ENCODE measurements at places on chromosomes 7 and 10. TPM values are rescaled to one million over a fixed set of nuclear protein-coding genes. Genes with fewer than 3 reads are reported as not detected.

Gene TAS2R4
- 1.1 TPM for polyA plus RNA-seq

Gene SPAM1
- polyA plus RNA-seq: not detected

Gene LRRC17
- 0.63 TPM for polyA plus RNA-seq

Gene SPDYE18
- polyA plus RNA-seq: not detected

Gene EXOC6
- polyA plus RNA-seq: 24.8 TPM

Gene LAMB4
- polyA plus RNA-seq: not detected

Gene HOXA10
- polyA plus RNA-seq: not detected

Gene STAG3
- 2.1 TPM for polyA plus RNA-seq

Gene DENND2A
- 0.99 TPM for polyA plus RNA-seq

Gene NUTM2A
- not detected for polyA plus RNA-seq

Gene SPDYE16
- polyA plus RNA-seq: 0.51 TPM

Gene PTPN12
- polyA plus RNA-seq: 19.0 TPM

Gene NUTM2E
- polyA plus RNA-seq: not detected

Gene ACTL6B
- polyA plus RNA-seq: 15.7 TPM

Gene ARHGEF5
- polyA plus RNA-seq: not detected

Data from Purkinje cell (primary cell).